ENCODE measurements at places on chromosomes 4 and X.

DNA sequence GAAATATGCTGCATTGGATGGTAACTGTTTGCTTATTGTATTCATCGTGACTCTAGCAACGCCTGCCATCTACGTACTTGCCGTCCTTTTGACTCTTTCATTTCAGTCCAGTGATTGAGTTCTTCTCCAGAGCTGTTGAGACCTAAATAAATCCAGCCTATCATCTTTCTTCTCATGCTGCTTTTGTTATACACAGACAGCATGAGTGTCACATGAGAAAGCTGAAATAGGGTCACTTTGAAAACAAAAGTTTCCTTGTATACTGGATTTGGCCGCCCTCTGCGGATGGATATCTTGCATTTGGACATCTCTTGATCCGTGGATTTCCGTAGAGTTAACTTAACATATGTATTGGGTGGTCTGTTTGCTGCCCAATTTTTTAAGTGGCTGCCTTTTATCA, 67.2 kb downstream of the TMPRSS11F start:
- DNase-seq, result no peak

DNA sequence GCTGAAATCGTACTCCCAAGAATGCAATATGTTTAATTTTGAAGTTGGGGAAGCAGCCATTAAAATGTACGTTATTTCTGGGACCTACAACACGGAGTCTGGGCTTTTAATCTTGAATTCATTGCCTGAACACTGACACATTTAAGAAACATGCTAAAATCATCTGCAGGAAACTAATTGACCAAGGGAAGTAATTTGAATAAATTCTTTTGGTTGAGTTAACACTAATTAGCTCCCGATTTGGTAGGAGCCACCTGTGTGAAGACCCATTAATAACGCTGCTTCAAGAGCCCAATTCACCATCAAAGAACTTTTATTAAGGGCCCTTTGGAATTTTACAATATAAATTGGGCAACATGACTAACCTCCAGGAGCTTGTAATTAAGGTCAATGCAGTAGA, 309.2 kb downstream of the RAB28 start:
- no peak for DNase-seq

DNA sequence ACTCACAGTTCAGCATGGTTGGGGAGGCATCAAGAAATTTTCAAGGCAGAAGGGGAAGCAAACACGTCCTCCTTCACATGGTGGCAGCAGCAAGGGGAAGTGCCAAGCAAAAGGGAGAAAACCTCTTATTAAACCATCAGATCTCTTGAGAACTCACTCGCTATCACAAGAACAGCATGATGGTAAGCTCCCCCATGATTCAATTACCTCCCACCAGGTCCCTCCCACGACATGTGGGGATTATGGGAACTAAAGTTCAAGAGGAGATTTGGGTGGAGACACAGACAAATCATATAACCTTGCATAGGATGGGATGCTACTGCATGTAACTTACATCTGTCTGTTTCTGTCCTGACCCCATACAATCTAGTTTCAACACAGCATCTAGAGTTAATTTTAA, 511.8 kb upstream of the ARX start:
- no peak for DNase-seq

DNA sequence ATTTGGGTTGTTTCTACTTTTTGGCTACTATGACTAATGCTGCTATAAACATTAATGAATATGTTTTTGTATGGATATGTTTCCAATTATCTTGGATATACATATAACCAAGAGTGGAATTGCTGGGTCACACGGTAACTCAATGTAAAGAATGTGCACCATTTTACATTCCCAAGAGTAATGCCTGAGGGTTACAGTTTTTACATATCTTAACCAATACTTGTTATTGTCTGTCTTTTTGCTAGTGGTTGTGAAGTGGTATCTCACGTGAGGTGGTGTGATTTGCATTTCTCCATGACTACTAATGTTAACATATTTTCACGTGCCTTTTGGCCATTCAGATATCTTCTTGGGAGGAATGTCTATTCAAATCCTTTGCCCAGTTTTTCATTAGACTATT, 200.3 kb upstream of the MAB21L2 start:
- no peak for DNase-seq

DNA sequence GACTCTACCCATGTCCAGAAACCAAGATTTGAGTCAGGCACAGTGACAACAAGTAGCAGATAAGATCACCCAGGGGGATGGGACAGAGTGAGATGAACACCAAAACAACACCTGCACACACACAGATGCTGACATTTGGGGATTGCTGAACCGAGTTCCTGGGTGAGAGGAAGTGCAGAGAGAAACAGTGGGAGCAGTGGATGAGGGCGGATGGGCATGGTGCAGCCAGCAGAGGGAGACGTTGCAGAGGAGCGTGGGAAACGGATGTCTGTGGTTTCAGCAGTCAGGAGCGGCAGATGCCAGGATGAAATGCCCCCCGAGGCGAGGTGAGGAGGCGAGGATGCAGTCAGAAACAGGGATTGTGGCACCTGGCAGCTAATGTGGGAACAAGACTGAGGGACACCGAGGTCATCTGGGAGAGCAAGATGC, 78.6 kb upstream of the STS start:
- DNase-seq, result no peak

All from SW480 (cell line).